Activated CD4-positive, alpha-beta T cell treated with anti-CD3 and anti-CD28 coated beads, Interleukin-2, amount 50 U/mL, for 1 hour (primary cell): ENCODE measurements at places on chromosomes 13 and 19.
A peak's percentile ranks its signal among the peaks of the same experiment; 100 is the strongest.

DNA sequence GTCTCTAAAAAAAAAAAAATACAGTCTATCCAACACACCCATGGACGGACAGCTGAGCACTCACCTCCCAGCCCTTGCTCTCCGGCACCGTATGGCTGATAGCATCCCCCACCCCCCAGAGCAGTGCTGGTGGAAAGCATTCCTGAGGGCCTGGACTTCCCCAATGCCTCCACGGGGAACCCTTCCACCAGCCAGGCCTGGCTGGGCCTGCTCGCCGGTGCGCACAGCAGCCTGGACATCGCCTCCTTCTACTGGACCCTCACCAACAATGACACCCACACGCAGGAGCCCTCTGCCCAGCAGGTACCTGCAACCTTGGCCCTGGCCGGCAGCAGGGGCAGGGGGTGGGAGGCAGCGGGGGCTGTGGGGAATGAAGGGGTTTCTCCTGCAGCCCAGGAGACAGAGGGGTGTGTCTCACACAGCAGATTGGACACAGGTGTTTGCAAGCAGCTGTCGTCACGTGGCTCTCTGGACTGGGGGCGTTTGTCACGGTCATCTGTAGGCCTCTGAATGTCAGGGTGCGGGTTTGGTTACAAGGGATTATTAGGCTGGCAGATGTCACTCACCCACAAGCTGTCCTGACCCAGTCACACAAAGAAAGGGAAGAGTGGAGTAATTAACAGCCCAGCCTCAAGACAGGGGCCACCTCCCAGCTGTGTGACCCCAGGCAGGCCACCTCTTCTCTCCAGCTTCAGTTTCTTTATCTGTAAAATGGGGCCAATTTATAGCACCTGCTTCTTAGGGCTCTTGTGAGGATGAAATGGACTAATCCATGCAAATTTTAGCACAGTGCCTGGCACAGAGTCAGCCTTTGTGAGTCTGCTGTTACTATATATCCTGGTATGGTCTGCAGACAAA lies 19.3 kb downstream of the PLD3 start:
- no peak for DNase-seq

DNA sequence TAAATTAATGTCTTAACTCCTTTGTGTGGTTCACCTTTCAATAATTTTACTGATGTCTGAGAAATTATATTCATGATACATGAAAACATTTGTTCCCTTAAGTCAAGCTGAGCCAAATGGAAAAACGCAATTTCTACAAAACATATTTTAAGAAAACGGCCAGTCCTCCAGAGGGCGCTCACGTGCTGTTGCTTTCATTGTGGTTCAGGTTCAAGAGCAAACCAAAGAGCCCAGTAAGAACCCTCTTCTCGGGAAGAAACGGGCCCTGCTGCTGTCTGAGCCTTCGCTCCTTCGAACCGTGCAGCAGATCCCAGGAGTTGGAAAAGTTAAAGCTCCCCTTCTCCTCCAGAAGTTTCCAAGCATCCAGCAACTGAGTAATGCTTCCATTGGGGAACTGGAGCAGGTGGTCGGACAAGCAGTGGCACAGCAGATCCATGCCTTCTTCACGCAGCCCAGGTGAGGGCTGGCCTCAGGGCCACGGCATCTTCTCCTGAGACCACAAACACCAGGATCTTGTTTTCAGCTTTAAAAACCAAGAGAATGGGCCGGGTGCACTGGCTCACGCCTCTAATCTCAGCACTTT lies 4.3 kb downstream of the FAAP24 start:
- DNase-seq, result peak; percentile 75

GRCh38 chr13:70960841-70961443 lies 852.7 kb upstream of the KLHL1 start:
- DNase-seq, result no peak

- DNase-seq, result peak; percentile 70
These were observed 10.6 kb downstream of the POU2F2 start for GRCh38 chr19:42121656-42122069.

GRCh38 chr13:79829880-79830279 lies 348.9 kb downstream of the NDFIP2 start:
- no peak for DNase-seq

- DNase-seq, result no peak
These were observed 24.0 kb upstream of the ZNF492 start for GRCh38 chr19:22610121-22610520.

DNA sequence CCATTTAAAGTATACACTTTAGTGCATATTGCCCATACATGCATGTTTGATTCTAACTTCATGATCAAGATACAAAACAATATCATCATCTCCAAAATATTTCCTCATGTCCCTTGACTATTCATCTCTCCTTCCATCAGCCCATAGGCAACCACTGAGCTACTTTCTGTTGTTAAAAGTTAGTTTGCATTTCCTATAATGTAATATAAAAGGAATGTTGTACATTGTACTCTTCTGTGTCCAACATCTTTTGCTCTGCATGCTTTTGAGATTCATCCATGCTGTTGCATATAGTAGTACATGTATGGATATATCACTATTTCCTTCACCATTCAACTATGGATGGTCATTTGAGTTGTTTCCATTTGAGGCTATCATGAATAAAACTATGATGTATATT lies 74.7 kb downstream of the ITGBL1 start:
- DNase-seq, result no peak

DNA sequence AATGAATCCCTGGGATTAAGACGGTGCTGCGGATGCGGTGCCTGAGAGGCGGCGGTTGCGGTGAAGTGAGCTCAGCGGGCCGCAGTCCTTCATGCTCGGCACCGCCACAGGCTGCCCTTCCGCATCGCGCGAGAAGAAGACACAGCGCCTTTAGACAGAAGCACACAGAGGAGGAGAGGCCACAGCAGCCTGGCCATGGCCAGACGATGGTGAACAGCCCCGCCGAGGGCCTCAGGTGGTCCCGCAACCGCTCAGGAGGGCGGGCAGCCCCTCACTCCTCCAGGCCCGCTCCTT lies 459.2 kb downstream of the MYO16 start:
- DNase-seq, result no peak

- no peak for DNase-seq
These were observed 287 bp upstream of the B3GLCT start for GRCh38 chr13:31199527-31199848.

DNA sequence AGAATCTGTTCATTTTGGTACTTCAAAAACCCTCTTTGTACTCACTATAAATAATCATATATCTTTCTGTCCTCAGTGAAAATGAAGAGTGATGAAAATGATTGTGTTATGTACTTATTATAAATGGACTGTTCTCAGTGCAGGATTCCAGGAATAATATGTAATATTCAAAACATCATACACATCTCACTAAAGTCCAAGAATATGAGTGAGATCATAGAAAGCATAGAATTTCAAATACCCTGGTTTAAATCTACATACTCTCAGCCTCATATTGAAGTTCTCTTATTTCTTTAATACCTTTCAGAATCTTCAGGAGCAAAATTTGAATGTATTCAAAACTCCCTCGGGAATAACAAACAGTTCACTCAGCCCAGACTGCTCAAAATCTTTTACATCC lies 868.0 kb downstream of the SLITRK6 start:
- DNase-seq, result no peak

GRCh38 chr19:17570791-17571190 lies 15.3 kb downstream of the COLGALT1 start:
- DNase-seq, result no peak

DNA sequence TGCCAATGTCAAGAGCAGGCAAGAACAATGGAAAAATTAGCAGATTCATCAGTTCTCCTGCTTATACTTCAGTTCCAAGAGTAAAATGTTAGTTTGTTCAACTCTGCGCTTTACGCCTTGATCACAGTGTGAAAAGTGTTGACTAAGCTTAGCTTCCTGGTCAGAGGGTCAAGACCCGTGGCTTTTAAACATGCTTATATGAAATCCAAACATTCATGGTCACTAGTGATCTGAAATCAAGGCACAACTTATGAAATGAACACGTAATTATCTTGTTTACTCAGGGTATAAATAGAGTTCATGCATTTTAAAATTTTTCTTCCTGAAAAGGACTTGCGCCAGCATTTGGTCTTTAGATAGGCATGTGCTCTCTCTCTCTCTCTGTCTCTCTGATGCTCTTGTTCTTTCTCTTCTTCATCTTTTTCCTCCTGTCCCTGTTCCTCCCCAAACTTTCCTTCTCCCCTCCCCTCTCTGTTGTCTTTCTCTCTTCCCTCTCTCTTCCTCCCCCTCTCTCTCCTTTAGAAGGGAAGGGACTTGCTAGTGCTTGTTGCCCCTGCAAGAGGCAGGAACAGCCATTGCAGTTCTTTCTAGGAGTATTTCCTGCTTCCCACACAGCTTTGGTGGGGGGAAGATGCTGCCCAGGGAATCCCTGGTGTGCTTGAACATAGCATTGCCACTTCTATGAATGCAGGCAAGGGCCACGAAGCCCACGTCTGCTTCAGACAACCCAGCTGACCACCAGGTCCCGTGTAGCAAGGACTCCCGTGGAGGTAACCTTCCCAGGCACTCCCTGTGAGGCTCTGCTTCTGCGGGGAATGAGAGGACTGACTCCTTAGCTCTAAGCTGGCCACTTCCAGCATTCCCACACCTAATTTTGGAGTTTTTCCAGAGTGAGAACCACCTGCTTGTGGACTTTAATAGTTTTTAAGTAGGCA lies 7.1 kb upstream of the ZNF536 start:
- DNase-seq, result no peak

- DNase-seq, result no peak
These were observed at the start of gene CYP4F11 for GRCh38 chr19:15934332-15935078. TSS of gene CYP4F11 (minus strand) at chr19:15934529. CDS start at chr19:15934408, 121 bp downstream.

GRCh38 chr19:54209058-54209810 lies 8.6 kb downstream of the RPS9 start:
- no peak for DNase-seq

DNA sequence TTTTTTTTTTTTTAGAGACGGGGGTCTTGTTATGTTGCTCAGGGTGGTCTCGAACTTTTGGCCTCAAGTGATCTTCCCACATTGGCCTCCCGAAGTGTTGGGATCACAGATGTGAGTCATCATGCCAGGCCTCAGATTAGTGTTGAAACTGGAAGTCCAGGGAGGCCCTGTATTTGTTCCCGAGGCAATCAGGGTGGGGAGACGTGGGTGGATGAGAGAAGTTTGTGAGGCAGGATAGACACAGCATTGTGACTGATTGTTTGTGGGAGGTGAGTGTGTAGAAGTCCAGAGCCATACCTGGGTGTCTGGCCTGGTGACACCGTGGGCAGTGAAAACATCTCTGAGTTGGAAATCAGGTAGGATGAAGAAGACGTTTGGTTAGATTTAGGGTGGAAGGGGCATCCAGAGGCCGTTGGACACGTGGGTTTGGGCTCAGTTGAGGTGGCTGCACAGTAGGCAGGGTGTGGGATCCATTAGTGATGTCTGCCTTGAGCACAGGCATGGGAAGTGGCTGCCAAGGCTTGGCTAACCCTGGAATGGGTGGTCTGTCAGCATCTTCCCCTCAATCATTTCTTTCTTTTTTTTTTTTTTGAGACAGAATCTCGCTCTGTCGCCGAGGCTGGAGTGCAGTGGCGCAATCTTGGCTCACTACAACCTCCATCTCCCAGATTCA lies 12.4 kb downstream of the RTN2 start:
- DNase-seq, result no peak

DNA sequence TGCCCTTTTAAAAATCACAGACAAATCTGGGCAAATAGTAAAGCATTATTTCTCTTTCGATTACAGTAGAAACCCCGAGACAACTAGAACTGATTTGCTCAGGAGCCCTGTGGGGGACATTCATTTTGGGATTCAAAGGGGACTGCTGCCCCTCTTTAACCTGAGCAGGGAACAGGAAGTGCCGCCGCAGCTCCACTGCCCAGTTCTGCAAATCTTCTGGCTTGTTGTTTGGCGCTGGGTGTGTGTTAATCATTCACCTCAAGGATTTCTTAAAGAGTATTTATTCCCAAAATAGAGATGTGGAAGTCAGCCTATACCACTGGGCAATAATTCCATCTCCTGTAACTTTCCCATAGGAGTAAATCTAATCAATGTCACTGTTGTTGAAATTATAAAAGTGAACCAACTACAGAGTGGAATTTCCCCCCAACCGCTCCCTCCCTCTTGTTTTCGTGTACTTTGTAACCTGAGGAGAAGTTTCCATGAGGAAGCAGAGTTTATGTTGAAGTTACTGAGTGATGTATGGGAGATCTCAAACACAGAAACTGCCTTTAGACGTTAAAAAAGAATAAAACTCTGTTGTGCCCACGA lies 515.8 kb downstream of the KLF12 start:
- DNase-seq, result no peak

DNA sequence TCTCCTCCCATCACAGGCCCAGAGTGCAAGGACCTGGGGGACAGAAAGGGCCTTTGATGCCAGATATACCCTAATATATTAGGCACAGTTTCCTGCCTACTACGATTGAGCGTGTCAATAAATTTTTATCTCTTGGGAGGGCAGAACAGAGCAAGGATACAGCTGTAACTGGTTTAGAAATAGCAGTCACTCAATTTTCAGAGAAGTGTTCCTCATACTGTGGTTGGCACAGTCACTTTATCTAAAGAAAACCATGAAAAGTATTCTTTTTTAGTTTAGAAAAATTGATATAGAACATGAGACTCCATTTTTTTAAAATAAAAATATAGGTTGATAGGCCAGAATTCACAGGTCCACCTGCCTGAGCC lies 460 bp upstream of the ZNF155 start:
- no peak for DNase-seq

GRCh38 chr13:29936051-29936813 lies 85.8 kb upstream of the UBL3 start:
- DNase-seq, result no peak

DNA sequence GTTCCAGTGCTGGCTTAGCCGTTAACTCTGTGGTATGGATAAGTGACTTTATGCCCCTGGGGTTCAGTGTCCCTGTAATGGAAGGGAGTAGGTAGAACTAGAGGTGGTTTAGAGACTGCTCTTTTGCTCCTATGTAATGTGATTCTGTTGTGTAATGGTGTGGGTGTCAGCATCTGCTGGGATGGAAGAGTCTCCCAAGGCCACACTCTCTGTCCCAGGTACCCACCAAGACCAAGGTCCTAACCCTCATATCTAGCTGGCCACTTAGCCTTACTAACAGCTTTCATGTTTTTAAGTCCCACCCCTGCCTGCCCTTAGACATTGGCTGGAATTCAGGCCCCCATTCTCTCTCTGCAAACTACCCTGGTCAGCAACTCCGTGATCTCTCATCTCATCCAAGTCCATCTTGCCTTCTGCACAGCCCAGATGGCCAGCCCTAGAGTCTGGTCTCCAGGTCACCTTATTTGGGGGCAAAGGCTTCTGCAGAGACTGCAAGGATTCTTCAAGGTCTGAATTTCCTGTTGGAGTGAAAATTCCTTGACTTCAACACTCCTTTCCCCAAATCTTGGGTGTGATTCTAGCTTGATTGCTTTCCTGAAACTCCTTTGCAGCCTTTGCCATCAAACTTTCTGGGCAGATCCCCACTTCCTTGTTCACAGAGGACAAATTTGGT lies 48.4 kb downstream of the SERP2 start:
- no peak for DNase-seq

- DNase-seq, result no peak
These were observed 20.7 kb downstream of the PHF11 start for GRCh38 chr13:49516467-49516866.

DNA sequence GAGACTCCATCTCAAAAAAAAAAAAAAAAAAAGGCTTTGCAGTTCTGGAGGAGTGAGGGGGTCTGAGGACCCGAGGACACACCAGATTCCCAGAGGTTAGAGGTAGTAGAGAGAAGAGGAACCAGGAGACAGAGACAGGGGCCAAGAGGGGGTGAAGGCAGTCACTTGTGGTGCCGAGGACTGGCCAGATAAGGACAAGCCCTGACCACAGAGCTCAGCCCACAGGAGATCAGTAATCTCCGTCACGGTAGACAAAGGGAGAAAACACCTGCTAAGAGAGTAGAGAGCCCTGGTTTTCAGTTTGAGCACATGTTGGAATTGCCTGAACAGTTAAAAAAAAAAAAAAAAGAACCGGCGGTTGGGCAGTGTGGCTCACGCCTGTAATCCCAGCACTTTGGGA lies 1.7 kb upstream of the PRAM1 start:
- no peak for DNase-seq

- DNase-seq, result no peak
These were observed 10.4 kb downstream of the KL start for GRCh38 chr13:33026489-33027152.
